ENCODE measurements at places on chromosomes 1 and 21.

DNA sequence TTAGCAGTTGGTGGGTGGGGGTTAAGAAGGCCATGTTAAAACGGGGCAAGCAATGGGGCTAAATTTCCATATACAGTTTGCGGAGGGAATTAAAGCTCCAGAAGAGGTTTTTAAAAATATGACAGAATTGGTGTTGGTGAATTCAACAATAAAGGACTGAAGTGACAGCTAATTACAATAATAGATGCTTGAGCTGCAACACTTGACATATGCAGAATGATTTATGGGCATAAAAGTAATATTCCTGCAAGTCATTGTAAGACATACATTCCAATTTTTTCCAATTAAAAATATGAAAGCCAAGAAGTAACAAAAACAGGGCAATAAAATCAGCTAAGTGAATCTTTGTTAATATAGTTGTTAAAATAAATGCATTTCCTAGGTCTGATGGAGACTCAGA, 202.2 kb upstream of the MAP1LC3C start:
- no peak for DNase-seq

DNA sequence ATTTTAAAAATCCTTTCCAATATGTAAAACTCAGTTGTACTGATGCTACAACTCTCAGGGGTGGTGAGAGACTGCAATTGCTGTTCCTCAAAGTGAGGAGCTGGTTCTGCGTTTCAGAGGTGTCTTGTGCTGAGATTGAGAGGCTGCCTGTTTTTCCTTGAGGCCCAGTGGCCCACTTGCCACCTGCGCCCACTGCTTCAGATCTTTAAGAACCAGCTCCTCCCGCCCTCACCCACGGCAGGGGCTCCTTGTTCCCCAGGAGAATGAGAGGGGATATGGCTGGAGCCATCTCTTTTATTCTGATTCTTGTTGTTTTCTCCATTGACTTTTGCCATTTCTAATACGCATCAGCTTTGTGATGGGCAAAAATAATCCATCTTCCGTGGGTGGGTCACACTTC, 45.5 kb downstream of the EVA1C start:
- no peak for DNase-seq

DNA sequence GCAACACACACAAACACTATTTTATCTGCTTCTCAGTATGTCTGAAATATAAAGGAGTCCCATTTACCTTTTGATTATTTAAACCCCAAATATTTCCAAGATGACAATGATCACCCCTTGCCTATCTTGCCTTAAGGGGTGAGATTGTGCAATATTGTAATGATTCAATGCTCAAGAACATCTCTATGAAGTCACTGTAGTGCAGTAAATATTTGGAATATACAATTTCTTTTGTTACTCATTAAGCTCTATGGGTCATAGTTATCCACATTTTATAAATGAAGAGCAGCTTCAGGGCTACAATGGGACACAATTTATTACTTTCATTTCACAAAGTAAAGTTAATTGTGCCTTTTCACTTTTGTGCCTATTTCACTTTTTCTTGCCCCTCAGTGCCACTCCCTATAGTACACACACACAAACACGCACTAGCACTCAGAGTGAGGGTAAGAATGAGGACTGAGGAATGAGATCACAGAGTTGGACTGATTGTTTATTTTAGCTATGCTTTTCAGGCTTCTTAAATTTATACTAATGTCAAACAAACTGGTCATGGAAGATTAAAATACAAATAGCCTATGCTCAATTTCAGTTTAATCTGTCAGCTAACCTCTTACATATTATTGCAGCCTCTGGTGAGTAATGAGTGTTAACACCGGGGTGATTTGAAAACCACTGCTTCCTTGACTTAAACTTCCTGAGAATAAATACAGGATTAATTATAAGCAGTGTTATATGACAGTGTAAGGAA, 521.0 kb upstream of the B3GALT2 start:
- DNase-seq = no peak

DNA sequence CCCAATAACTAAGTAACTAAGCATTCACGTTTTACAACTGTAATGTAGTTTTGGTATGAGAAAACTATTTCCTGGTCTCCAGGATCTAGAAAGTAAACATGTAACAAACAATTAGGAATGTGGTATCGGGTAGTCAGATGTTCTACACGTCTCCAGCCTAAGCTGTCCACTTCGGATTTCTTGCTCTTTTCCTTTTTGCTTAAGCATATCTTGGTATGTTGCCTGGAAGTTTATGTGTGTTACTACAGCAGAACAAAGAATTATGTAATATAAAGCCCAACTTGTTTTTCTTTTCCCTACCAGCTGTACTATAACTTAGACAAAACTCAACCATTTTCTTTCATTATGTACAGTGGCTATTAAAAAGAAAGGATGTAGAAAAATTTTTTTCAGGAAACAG, 20.4 kb upstream of the WARS2 start:
- DNase-seq = no peak

- DNase-seq = no peak
Measured at GRCh38 chr1:25610822-25611630, 5.6 kb upstream of the MAN1C1 start.

DNA sequence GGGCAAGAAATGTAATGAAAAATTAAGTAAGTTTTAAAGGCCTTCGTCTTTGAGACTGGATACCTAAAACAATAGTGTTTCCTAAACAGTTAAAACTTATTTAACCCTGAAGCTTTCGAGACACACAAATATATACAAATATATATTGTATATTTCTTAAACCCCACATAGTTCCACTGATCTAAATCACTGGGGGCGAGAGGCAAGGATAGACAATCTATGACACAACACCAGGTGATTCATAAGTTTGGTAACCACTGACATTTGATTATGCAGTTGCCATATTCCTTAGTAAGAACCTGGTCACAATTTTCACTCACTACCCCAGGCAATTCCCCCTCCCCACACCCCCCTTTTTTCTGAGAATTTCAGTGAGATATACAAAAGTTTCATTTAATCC, 55.3 kb upstream of the BOLA1 start:
- no peak for DNase-seq

DNA sequence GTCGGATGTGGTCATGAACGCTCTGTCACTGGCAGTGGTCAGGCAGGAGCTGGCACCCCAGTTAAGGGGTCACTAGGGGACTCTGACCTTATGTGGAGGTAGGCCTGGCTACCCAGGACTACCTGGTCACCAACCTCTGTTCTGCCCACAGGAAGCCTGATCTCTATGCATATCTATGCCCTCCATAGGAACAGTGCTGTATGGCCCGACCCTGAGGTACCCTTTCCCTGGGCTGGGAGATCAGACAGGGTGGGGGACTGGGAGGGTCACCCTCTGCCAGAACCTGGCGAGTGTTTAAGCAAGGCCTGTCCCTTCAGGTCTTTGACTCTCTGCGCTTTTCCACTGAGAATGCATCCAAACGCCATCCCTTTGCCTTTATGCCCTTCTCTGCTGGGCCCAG, 19.0 kb downstream of the CYP4B1 start:
- no peak for DNase-seq

DNA sequence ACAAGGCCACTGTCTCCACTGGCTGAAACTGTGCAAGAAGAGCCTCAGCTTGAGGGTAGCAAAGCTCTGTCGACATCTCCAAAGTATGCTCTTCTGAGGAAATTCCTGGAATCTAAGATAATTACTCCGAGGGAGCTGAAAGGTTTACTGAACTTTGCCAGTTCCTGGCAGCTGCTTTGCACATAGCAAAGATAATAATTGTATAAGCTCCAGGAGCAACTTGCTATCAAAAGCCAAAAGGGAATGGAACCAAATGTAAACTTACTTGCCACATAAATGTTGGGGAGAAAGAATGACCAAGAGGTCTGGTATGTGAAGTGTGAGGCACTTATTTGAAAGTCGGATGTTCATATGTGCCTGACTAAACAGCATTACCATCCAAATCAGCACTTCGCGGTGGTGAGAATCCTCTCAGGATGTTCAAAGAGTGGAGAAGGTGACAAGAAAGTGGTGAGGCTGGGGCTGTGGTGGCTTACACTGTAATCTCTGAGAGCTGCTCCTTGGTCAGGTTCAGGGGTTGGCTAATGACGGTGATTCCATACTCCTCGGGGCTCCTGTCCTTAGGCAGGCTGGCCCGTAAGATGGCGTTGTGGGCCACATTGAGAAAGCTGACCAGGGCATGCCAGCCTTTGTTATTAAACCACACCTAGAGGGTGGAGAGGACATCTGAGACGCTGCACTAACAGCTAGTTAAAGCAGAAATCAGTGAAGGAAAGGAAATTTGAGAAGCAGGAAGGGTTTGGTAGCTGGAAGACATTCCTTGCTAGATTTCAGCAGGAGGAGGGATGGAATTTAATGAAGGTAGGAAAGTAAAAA, 100.0 kb downstream of the ABCA4 start:
- DNase-seq = no peak

GRCh38 chr1:118257946-118258345, 72.9 kb upstream of the SPAG17 start:
- DNase-seq = no peak

DNA sequence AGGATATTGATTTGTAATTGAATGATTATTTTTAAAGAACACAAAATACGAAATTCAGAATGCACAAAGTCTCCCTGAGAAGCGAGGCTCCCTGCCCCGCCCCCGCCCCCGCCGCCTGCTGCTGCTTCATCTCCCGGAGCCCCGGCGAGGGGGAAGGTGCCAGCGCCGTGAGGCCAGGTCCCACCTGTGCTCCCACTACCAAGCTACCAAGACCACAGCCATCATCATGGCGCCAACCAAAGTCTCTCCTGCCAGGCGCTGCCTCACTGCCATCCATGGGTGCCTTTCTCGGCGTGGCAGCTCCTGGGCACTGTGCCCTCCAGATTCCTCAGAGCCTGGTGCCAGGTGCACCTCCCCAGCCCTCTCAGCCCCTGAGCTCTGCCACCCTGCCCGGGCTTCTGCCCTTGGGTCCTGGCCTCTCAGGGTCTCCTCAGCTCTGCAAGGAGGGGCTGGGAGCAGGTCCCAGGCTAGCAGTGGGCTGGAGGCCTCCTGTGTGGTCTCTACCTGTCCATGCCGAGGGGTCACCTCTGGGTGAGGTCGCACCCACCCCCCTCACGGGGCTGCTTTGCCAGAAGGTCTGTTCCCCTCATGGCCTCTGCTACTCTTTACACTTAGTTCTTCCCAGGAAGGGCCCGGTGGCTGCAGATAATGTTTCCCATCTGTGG, 29.4 kb upstream of the TTC34 start:
- DNase-seq = no peak

GRCh38 chr1:1755426-1755825, 22.8 kb downstream of the NADK start:
- DNase-seq = no peak

GRCh38 chr1:47785561-47786271, 211.5 kb downstream of the TRABD2B start:
- peak; percentile 64 for DNase-seq

- DNase-seq = peak; percentile 77
Measured at GRCh38 chr1:201253906-201254624, 29.2 kb upstream of the PKP1 start.

DNA sequence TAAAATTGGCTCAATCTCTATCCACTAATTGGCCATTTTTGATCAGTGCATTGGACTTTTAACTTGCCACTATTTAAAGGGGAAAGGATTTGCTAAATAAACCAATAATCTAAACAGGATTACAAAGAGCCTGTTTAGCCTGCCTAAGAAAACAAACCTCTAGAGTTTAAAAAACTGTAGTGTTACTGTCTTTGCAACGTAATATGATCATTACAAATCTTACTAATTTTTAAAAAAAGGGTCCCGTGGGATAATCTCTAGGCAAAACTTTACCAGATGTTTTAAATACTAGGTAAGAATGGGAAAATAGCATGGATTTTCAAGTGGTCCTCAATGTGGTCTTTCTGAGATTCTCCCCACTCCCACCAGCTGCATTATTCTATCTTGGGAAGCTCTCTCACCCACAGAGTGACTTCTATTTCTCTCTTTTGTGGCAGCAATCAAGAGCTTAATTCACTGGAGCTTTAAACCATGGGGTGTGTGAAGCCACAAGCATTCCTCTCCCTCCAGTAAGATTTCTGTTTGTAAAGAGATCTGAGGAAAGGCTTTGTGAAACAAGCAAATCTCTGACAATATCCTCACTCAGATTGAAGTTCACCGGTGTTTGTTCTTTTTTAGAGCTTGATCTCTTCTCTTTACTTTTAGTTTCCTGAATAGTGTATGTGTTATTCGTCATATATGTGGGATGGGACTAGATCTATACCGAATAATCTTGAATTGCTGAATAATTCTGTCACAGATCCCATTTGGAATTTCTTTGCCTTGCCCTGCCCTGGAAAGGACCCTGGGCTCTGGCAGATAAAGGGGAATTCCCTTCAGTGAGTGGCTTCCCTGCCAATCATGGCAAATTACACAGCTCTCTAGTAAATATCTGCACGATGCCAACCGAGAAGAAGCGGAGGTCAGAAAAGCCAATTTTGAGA, 132.2 kb downstream of the TLR5 start:
- no peak for DNase-seq

GRCh38 chr1:182428043-182428442, 21.9 kb upstream of the RGSL1 start:
- no peak for DNase-seq

DNA sequence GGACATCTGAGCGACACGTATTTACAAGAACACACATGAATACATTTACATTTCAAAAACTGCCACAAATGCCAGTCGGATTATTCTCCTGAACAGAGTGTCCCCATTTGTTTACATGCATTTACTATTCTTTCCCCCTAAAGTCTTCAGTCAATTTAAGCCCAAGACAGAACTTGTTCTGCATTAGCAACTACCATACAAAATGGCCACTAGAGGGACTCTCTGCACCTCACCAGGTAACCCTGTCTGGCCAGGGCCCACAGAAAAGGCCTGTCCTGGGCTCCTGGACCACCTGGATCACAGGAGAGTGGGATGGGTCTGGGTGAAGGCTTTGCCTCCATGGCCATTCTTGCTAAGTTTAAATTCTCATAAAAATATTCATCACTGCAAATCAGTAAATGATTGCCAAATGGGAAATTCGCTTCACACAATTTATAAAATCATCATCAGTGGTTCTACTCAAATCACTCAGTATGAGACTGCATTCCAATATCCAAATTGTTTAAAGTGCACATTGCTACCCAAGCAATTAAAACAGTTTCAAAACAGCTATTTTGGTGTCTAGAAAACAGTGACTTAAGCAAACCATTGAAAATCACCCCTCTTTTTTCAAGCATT, 12.5 kb upstream of the GUCA2A start:
- DNase-seq = peak; percentile 44

DNA sequence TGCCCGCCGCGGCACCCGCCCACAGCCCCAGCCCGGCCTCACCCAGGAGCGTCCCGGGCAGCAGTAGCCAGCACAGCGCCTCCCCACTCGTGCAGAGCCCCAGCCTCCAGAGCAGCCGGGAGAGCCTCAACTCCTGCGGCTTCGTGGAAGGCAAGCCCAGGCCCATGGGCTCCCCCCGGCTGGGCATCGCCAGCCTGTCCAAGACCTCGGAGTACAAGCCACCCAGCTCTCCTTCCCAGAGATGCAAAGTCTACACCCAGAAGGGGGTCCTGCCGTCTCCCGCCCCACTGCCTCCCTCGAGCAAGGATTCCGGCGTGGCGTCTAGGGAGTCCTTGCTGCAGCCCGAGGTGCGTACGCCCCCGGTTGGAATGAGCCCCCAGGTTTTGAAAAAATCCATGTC, 531.2 kb downstream of the KIF26B start:
- no peak for DNase-seq

DNA sequence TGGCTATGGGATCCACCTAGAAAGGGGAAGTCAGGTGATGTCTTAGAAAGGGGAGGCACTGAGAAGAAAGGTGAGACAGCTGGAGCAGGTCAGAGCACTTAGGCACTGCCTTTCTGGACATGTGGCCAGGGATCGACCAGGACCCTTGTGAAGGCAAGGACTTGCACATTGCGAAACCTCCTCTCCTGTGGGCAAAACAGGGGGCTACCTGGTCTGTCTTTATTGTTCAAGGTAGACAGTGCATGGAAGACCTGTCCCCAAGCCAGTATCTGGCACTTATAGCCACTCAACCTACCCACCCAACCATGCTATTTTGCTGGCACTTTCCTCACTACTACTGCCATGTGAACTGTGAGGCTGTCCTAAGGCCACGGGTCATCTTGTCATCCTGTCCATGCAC, 67.2 kb downstream of the NAV1 start:
- DNase-seq = no peak
